ENCODE measurements at places on chromosomes 16 and 17.

DNA sequence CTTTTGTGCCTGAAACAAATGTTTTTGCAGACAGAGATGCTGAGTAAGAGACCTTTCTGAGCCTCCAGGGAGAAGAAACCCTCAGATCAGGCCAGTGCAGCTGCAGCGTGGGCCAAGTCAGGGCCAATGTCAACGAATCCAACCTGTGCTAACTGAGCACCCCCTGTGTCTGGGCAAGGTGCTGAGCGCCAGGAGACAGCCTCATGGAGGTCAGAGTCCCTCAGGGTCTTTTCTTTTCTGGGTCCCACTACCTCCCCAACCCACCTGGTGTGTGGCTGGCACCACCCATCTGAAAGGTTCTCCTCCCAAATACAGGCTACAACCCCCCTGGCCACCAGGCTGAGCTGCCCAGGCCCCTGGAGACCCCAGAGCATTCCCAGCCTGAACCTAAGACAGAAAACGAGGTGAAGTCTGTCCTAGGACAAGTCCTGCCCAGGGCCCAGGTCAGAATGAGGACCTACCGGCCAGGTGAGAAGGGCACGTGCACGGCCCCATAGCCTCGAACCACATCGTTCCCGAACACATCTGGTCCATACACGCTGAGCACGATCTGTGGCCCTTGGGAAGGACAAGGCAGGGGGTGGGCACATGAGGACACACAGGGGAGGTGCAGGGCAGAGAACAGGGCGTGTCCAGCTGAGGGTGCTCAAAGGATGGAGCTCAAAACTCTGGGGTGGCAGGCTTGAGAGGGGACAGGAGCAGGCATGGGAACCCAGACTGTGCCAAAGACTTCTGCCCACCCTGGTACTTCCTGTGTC, 15.0 kb downstream of the B9D1 start:
- no peak for DNase-seq

GRCh38 chr16:3654249-3654991, at the start of gene DNASE1:
TSS of gene DNASE1 (plus strand) at chr16:3654691. CDS start at chr16:3655374, 683 bp downstream.
- DNase-seq: peak; percentile 61

DNA sequence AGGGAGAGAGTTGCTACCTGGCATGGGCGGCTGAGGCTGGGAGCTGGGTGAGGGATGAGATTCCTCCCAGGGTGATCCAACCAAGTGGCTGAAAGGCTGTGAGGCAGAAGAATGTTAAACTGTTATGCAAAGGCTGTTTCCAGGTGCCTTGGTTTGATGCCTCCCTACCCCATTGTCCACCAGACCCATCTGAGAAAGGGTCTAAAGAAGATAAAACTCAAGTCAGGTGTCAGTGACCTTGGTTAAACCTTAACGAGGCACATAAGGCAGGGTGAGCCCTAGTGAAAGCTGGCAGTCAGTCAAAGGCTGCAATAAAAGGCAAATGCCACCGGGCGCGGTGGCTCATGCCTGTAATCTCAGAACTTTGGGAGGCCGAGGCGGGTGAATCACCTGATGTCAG, 23.8 kb downstream of the LDHD start:
- no peak for DNase-seq

GRCh38 chr17:1180958-1181752, 1.4 kb upstream of the ABR start:
- no peak for DNase-seq

DNA sequence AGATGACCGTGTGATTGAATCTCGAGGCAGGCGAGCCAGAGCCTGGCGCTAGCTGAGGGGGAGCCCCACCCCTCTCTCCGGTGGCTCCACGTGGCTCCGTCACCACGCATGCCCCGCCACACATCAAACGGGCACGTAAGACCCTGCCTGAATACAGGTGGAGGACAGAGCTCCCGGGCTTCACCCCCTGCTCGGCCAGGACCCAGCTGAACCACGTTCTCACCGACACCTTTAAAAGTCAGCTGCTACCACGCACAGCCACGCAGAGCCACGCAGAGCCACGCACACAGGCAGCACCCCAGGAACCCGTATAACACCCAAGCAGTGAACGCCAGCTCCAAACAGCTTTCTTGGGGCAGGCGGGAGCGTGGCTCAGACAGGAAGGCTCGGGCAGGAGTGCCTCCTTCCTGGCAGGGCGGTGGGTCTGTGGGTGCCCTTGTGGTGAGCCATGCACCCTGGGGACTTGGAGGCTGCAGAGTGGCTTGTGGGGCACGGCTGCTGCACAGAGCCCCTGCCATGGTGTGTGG, 4.4 kb downstream of the TMEM204 start:
- DNase-seq: no peak

GRCh38 chr17:35287286-35287811, 44.5 kb downstream of the SLFN5 start:
- peak; percentile 24 for DNase-seq

GRCh38 chr17:79920751-79921410, 81.6 kb upstream of the CBX4 start:
- no peak for DNase-seq

- DNase-seq: no peak
Observed at GRCh38 chr16:50268352-50268751, 2.0 kb downstream of the ADCY7 start.

DNA sequence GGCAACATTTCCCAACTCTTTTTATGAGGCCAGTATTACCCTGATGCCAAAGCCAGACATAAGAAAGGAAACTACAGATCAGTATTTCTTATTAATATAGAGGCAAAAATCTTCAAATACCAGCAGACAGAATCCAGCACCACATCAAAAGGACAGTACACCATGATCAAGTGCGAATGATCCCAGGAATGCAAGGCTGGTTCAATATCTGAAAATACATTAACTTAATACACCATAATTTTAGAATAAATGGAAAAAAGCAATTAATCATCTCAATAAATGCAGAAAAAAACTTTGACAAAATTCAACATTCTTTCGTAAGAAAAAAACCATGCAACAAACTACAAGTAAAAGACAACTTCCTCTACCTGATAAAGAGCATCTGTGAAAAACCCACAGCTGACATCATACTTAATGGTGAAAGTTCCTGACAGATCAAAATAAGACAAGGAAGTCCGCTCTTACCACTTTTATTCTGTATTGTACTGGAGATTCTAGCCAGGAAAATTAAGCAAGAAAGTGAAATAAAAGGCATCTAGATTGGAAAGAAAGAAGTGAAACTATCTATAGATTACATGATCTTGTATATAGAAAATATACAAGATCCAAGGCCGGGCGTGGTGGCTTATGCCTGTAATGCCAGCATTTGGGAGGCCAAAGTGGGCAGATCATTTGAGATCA, 26.4 kb upstream of the MAPK3 start:
- peak; percentile 87 for DNase-seq

GRCh38 chr17:64398320-64398719, 7.7 kb upstream of the PECAM1 start:
- no peak for DNase-seq

DNA sequence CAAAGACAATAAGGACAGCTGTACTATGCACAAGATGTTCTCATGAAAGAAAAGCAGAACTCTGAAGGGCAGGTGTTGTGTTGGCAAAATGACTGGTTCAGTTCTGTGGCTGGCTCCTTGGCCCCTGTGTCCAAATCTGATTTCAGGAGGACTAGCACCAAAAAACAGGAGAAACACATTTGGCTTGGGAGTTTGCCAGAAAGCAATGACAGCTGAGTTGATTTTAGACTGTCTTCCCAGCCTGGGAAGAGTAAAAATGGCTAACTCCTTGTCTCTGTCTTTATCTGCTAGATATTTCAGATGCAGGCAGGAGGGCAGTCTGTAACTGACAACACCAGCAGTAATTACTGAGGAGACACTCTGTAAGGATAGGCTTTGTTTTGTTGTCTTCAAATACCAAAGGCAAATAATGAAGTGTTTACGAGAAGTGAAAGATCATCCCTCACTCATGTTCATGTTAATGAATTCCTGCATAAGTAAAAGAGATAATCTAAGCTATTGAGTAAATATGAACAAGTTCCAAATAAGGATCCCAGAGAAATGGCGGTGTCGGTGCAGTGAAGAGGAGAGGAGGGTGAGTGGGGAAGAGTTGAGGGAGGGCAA, 989.0 kb downstream of the CDH11 start:
- no peak for DNase-seq

DNA sequence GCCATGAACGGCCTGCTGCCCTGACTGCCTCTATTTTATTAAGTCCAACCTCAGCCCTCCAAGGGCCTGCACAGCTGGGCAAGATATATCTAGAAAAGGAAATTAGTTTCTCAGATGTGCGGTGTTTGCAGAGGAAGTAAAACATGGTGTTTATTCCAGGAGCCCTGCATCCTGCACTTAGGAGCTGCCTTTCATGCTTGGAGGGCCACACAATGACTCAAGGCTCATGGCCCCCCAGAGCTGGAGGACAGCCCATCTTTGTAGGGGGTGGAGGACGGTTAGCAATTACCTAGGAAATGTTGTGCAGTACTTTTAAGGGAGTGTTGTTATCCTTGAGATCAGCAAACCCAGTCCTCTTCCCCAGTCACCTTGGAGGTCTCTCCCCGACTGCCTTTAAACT, 80.5 kb downstream of the COPRS start:
- no peak for DNase-seq

- peak; percentile 36 for DNase-seq
Observed at GRCh38 chr16:19583665-19584300, 28.3 kb downstream of the VPS35L start.

- peak; percentile 49 for DNase-seq
Observed at GRCh38 chr16:30546115-30546514, 11.5 kb upstream of the ZNF747 start.

DNA sequence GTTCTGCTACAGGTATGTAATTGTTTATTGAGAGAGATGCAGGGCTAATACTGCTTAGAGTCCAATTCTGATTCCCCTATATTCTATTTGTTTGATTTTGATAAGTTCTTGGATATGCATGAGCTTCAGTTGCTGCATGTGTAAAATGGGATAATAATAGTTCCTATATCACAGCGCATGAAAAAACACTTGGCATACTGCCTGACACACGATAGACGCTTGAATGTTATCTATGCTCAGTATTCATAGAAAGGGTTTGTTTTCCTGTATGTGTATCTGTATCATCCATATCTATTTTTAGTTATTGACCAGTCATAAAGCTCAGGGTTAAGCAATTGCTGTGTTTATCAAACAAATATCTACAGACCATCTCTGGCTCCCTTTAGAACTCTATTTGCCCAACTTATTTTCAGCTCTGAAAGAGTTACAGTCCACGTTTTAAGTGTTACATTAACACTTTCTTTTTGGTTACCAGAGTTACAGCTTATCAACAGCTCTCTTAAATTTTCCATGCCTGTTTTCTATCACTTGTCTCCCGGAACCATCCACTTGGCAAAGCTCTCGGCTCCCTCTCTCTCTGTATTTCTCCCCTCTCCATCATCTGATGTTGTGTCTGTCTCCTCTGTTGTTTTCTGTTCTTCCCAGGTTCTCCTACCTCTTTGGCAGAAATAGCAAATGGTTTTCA, 334.8 kb downstream of the CBLN1 start:
- DNase-seq: no peak

DNA sequence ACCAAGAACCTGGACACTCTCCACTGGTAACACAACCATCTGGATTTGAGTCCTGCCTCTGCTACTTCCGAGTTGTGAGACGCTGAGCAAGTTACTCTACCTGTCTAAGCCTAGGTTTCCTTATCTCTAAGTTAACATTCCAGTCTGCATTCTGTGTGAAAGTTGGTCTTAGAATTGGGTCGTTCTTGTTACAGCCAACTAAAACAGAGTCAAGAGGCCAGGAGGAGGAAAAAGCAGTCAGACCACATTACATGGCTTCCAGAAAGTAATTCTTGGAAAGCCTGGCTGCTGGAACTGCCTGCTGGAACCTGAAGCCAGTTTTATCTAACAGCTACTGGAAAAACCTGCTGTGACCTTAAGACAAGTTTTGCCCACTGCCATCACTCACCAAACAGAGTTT, 38.4 kb upstream of the XYLT1 start:
- no peak for DNase-seq

DNA sequence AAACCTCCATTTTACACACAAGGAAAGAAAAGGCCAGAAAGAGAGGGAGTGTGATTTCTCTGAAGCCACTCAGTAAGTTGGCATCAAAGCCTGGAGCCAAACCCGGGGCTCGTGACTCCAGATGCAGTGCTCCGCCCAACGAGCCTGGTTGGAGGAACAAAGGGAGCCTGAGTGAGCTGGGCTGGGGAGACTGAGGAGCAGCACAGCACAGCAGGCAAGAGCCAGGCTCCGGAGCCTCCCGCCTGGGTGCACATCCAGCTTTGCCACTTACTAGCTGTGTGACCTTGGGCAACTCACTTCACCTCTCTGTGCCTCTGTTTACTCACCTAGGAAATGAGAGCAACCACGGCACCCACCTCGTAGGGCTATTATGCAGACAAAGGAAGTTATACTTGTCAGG, 5.6 kb downstream of the GSG1L start:
- DNase-seq: no peak

DNA sequence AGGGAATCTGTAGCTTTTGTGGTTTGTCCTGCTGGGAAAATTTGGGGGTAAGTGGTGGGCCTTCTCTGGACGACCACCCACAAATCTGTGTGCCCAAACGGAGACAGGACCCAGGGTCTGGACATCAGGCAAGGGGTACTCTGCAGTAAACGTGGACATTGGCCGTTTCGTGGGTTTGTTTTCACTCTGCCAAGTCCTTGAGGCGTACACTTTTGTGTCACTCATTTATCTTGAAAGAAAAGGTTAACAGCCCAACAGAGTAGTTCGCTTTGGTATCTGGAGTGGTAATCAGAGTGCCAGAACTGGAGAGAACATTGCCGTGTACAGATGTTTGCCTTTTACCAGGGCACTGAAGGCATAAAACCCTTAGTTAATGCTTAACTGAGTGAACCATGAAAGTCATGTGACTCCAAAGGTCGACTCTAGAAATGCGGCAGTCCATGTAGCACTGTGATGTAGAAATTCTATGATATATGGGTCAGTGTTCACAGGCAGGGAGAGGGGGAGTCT, 15.4 kb downstream of the NAA60 start:
- DNase-seq: peak; percentile 41

DNA sequence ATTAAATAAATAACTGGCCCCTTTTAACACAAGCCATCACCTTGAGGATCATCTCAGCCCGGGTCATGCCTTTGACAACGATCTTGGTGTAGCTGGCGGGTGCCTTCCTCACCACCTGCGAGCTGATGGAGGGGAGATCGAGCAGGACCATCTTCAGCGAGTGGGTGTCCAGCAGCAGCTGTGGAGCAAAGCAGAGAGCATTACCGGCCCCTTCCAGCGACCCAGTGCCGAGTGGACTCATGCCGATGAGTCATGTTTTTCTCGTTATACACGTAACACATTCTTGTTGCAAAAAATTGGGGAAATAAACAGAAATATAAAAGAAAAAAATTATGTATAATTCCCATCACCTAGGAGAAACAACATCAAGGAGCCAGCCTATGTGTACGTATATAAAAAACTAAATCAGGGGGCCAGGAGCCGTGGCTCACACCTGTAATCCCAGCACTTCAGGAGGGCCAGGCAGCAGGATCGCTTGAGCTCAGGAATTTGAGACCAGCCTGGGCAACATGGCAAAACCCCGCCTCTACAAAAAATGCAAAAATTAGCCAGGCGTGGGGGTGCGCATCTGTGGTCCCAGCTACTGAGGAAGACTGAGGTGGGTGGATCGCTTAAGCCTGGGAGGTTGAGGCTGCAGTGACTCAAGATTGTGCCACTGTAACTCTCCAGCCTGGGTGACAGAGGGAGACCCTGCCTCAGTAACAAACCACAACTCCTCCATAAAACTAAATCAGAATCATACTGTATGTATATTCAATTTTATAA, 169.1 kb upstream of the RPH3AL start:
- DNase-seq: no peak

Measured in inflammatory macrophage treated with lipopolysaccharide for 4 hours (primary cell).